ENCODE measurements at places on chromosomes 2 and 18. TPM values are rescaled to one million over a fixed set of nuclear protein-coding genes. Genes with fewer than 3 reads are reported as not detected.
A peak's percentile ranks its signal among the peaks of the same experiment; 100 is the strongest.

GRCh38 chr2:236714080-236714479, 144.5 kb downstream of the ACKR3 start:
- DNase-seq, result peak; percentile 6

DNA sequence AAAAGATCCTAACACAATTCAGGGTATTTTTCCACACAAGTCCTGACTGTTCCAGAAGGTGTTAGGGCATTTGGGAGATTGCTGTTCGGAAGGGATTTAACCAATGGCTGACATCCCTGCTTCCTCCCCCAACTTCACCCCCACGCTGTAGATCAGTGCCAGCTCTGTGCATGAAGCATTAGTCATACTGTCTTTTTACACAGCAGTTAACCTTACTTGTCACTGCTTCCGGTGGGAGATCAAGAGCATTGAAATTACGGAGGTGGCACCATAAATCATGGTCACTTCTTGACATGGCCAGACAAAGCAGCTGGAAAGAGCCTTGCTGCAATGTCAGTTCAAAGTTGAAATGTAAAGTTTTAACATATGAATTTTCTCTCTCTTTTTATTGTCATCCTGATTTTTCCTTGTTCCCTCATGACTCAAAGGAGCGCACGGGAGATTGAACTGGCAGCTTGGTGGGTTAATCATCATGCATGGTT, 70.2 kb downstream of the HRH4 start:
- DNase-seq, result peak; percentile 68

DNA sequence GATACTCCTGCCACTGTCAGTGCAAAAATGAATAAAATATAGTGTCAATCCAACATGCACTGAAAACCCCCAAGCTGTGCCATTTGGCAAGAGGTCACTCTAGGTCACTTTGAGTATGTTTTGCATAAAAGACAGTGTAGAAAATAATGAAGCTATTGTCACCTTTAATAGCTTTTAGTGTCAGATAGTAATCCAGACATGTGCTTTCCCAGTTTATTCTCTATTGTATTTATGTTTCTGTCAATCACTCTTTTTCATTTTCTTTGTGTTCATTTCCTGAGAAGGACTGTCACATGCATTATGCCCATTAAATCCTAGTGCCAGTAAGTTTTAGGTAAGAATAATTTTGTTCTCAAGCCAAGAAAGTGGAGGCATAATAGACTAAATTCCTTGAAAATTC, 1073.9 kb upstream of the CDH2 start:
- DNase-seq, result no peak

The NBAS gene
- total RNA-seq, result 87.3 TPM

- DNase-seq, result no peak
These were observed 98.3 kb upstream of the SPRED2 start for GRCh38 chr2:65530547-65531320.

The SMCHD1 gene
- 52.7 TPM for total RNA-seq

DNA sequence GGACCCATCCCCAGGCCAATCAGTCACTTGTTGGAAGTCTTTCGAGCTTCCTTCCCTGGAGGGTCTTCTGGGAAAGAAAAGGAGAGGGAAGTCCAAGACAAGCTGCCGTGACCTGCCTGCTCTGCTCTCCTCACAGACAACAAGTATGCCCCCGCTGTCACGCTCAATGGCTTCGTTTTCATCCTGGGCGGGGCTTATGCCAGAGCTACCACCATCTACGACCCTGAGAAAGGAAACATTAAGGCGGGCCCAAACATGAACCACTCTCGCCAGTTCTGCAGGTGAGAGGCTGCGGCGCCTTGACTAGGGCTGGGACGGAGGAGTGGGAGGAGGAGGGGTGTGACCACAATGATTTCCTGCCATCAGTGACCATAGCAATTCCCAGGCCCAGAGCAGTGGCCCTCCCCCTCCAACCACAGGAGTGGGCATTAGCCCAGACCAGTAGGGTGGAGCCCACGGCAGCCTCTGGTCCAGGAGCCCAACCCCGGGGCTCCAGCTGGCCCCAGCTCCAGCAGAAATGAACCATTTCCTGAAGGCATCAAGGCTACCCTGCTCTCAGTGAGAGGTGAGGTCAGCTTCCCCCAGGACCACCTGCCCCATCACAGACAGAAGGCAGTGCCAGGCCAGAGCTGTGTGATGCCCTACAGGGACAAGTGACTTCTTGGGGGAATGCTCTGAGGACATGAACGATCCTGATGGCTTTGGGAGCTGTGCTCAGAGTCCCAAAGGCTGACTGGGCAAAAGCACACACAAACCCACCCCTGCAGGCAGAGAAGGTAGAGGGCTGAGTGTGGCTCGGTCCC, 223.1 kb downstream of the ATAD2B start:
- no peak for DNase-seq

The ANKRD30BL gene
- total RNA-seq, result not detected

- DNase-seq, result peak; percentile 3
These were observed 72.5 kb downstream of the GPR39 start for GRCh38 chr2:132489150-132489549.

DNA sequence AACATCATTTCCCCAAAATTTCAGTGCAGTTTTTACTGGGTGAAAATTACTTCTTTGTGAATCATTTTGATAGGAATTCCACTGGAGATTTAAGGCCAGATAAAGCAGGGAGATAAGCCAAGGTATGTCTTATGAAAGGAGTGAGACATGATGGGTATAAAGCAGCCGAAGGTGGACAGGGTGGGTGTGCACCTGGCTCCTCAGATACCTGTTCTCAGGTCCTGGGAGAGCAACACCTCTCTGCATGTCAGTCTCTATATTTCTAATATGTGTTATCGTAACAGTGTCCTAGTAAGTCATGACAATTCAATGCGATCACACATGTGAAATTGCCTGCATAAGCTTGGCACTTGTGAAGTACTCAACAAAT, 768.8 kb downstream of the RNF144A start:
- no peak for DNase-seq

DNA sequence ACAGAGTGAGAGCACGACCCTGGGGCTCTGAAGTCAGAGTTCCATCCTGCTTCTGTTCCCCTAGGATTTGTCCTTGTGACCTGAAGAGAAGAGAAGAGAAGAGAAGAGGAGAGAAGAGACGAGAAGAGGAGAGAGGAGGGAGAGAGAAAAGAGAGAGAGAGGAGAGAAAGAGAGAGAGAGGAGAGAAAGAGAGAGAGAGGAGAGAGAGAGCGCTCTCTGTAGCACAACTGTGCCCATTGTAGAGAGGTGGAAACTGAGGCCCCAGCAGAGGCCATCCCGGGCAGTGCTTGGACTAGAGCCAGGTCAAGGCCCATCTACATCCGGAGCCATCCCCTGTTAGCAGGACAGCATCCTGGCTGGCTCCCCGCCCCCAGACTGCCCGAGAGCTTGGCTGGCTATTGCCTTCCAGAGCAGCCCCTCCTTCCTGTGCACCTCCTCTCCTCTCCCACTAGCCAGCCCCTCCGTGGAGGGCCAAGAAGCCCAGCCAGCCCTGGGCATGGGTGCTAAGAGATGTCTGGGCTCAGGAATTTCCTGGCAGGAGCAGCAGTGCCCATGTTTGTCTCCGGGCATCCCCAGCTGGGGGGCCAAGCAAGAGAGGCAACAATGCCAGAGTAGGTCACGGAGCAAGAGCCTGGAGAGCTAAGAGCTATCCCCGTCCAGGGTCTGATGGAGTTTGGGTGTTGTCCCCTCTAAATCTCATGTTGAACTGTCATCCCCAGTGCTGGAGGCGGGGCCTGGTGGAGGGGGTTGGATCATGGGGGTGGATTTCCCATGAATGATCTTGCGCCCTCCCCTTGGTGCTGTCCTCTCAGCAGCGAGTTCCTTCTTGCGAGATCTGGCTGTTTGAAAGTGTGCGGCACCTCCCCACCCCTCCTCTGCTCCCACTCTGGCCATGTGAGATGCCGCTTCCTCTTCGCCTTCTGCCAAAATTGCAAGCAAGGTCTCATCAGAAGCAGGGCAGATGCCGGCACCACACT, 18.2 kb upstream of the GPR55 start:
- no peak for DNase-seq

DNA sequence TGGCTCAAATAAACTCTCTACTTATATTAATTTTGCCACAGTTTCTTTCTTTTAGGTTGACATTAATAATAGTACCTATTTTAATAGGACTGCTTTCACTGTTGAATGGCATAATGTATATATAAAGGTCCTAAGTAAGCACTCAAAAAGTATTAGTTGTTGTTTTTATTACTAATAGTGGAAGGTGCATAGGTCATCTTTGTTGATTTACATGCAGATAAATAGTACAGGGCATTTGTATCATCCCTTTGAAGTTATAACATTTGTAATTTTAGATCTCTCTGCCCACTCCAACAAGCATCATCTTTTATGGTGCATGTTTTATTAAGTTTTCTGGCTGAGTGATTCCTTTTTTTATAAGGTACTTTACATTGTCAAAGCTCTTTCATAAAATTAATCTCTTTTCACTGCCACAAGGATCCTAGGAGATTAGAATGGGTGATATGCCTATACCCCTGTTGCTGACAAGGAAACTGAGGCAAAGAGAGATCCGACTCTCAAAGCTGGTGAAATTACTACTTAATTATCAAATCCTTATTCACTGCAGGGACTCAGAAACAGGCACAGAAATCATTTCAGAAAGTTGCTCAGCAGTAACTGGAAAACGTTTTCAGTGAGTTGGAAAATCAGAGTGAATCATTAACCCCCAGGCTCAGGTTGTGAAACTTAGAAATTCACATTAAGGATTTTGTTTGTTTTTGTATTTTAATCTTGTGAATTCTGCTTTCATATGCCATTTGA, 299.6 kb downstream of the AGPS start:
- peak; percentile 90 for DNase-seq

- no peak for DNase-seq
These were observed 444.4 kb upstream of the SLC39A10 start for GRCh38 chr2:195212586-195212985.

DNA sequence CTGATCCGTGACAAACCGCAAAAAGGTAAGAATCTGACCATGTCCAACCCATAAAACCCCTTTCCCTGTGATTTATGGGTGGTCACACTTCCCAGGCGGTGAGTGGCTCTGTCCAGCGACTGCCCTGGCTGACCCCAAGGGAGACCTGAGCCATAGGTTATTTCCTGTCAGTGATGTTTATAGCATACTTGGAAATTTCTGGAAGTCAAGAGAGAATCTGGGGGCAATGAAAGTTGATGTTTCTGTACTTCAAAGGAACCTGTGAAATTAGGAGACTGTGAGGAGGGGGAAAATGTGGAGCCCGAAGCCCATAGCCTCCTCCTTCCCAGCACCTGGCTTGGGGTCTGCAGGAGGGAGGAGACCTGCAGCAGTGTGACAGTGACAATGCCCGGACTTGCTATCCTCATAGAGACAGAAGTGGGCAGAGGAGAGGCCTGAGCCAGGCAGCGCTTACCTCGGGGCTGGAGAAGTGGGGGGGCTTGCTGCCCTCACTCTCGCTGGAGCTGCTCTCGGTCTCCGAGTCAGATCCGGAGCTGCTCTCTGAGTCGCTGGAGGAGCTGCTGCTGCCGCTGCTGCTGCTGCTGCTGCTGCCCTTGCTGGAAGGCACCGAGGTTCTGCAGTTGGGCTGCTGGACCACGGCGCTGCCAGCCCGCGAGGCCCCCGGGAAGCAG, 111.3 kb upstream of the REV1 start:
- DNase-seq, result no peak

The NDUFAF7 gene
- 14.9 TPM for total RNA-seq

DNA sequence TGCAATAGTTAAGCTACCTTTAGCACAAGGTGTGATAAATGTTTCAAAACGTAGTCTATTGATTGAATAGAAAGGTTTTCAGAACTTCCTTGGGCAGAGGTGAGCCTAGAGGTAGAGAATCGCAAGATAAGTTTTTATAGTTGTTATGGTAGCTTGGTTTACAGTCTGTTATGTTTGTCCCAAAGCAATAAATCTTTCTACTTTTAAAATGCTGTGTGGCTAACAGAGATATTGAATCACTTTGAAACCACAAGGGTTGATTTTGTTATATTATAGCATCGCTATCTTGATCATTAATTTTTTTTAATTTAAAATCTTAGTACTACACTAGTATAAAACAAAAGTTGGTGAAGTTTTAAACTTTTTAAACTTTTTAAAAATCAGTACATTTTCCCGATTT, 126.7 kb downstream of the TMEM182 start:
- no peak for DNase-seq

The PRKAG3 gene
- not detected for total RNA-seq

GRCh38 chr18:47830772-47831171, 99.7 kb downstream of the SMAD2 start:
- DNase-seq, result peak; percentile 51

The ZNF396 gene
- 6.0 TPM for total RNA-seq

DNA sequence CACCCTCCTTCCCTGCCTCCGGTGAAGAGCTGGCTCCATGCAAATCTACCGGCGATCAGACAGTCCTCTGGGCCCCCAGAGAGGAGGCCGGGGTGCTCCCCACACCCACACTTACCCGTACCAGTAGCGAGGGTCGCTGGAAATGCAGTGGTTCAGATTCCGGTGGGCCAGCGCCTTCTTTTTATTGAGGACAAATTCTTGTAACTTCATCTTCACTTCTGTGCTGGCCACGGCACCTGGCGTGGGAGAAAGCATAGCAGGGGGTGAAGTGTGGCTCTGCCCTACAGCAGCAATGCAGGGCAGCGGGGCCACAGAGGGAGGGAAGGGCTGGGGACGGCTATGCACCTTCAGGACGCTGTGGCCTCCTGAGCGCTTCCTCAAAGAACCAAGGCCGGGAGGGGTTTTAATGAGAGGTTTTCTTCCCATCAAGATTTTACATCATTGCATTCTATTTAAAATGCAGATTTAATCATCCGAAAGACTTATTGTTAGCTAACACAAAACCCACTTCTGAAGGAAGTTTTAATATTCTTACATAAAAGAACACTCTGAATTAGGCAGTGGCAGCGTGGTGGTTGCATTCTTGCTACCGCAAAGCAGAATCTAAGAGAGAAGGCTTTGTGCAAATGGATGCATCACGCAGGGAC, 237.0 kb downstream of the HDAC4 start:
- no peak for DNase-seq

GRCh38 chr2:36965751-36966369, 476 bp downstream of the STRN start:
- DNase-seq, result no peak

DNA sequence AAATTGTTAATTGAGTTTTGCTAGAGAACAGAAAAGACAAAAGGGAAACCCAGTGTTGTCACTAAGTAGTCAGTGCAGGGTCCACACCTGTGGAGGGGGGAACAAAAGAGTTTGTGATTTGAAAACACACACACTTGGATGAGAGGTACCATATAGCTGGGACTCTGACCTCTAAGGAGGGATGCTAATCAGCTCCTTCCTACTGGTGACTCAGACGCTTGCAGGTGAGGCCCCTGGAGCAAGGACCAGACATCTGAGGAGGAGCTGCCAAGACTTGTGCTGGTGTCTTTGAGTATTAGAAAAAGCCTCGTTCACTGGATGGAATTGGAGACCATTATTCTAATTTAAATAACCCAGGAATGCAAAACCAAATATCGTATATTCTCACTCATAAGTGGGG, 146.4 kb upstream of the MAP2 start:
- DNase-seq, result no peak

The POTEC gene
- not detected for total RNA-seq

- DNase-seq, result peak; percentile 11
These were observed 138.7 kb upstream of the AQP4 start for GRCh38 chr18:27004056-27004829.

GRCh38 chr2:41934329-41934958, 113.4 kb upstream of the PKDCC start:
- DNase-seq, result no peak

The RBM43 gene
- total RNA-seq, result 10.4 TPM
